ENCODE measurements at places on chromosomes 11 and 22.

DNA sequence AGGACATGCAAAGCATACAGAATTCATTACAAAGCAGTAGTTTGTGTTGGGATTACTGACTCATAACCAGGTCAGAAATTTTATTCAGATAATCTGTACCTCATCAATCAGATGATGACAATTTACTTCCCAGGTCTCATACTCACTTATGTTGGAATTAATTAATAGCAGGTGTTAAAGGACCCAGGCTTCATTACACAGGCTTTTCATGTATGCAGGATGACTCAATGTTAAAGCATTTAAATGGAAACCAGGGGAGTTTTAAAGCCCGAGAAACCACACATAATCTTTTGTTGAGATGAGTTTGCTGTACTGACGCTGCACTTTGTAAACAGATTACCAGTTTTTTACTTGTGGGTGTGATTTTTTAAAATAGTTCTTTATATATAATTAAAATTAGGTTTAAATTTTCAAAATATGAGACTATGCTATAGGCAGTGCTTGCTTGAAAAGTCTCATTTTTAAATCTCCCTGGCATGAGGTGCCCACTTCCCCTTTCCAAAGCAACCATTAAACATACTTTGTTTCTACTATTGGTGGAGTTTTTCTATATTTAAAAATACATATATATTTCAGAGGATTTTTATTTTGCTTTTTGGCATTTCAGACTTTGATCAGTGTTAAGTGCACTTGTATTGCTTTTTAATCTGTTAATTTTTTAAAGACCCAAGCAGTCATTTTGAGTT, 41.0 kb downstream of the CEP57 start:
- DNase-seq, result peak; percentile 92

- DNase-seq, result no peak
These were observed 357.5 kb downstream of the TENM4 start for GRCh38 chr11:79083352-79083751.

DNA sequence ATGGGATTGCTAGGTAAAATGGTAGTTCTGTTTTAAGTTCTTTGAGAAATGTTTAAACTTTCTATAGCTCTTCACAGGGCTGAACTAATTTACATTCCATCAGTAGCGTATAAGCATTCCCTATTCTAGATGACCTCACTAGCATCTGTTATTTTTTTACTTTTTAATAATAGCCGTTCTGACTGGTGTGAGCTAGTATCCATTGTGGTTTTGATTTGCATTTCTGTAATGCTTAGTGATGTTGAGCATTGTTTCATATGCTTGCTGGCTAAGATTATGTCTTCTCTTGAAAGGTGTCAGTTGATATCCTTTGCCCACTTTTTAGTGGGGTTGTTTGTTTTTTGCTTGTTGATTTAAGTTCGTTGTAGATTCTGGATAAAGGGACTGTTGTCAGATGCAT, 35.9 kb downstream of the MMP27 start:
- no peak for DNase-seq

GRCh38 chr11:66070604-66071380, 720 bp downstream of the PACS1 start:
- DNase-seq, result no peak

DNA sequence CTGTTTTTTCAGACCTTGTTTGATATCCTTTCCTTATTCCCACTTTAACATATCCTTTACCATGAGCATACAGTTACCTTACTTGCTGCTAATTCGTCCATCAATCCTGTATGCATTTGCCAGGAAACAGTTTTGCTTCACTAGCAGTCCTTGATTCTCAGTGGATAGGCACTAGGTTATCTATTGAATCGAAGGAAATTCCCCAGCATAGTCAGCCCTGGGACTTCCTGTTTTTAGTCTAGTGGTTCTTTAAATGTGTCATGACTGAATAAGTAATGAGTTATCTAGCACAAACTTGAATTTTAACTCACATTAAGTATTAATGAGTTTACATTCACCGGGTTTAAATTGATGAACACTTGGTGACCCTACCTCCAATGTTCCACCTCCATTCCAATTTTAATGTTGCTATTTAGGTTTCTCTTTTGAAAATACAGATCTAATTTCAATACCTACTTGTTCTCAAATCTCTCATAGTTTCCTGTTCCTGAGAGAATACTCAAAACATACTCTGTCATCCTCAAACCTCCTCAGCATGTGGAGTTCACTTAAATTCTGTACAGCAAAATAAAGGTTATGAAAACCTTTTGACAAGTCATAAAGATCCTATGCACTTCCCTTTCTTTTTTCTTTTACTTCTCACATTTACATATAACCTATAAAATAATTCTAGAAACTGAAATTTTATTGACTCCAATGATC, 1375.1 kb upstream of the TENM4 start:
- DNase-seq, result no peak

DNA sequence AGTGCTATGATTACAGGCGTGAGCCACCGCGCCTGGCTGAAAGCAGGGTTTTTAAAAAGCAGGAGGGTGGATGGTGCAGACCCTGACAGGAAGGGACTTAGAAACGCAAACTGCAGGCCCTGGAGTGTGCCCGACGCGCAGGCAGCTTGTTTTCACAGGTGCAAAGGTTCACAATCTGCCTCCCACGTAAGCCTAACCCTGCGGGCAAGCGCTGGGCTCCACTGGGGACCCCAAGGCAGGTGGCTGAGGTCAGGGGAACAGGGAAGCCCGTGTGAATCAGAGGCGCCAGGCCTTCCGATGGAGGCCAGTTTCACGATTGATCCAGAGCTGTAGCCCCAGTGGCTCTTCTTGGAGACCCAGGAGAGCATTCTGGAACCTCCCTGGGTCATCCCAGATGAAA, 256.3 kb downstream of the BRD1 start:
- DNase-seq, result no peak

DNA sequence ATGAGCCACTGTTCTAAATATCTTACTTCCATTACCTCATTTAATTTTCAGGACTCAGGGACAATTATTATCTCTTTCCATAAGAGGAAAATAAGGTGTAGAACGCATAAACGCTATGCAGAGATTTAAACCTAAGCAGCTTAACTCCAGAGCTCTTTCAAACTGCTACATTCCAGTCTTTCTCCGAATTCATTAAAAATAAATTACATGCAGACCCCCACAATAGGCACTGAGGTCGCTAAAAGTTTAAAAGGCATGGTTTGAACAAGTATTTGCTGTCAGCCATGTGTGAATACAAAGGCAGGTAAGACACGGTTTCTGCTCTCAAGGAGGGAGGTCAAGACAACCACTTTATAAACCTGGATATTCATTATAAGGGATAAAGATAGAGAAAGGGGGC, 983 bp downstream of the NARS2 start:
- no peak for DNase-seq

DNA sequence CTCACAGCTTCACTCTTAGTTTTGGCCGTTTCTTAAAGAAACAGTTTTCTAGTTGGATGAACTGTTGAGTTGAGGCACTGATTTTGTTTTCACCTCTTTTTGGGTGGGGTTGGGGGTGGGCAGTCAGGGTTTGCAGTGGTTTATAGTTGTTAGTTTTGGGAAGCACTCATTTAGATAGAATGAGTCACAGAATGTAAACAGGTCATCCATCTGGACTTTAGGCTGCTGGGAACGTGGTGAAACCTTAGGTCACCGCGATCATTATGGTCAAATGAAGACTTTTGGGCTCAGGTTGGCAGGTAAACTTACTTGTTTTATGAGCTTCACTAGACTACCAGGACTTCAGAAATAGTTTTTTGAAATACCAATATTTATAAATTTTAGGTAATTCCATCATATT, 48.4 kb downstream of the CSTPP1 start:
- DNase-seq, result no peak

- DNase-seq, result no peak
These were observed 70.3 kb downstream of the KIRREL3 start for GRCh38 chr11:126930091-126930841.

DNA sequence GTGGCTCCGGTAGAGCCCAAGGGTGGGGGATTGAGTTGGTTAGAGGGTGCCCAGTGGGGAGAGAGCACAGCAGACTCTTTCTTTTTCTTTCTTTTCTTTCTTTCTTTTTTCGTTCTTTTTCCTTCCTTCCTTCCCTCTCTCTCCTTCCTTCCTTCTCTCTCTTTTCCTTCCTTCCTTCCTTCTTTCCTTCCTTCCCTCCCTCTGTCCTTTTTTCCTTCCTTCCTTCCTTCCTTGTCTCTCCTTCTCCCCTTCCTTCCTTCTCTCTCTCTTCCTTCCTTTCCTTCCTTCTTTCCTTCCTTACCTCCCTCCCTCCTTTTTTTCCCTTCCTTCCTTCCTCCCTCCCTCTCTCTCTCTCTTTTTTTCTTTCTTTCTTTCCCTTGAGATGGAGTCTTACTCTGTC, 4.8 kb upstream of the ALX4 start:
- no peak for DNase-seq

GRCh38 chr11:114827736-114828135, 149.4 kb downstream of the NXPE2 start:
- no peak for DNase-seq

GRCh38 chr22:30265823-30266444, 717 bp downstream of the OSM start:
- no peak for DNase-seq

DNA sequence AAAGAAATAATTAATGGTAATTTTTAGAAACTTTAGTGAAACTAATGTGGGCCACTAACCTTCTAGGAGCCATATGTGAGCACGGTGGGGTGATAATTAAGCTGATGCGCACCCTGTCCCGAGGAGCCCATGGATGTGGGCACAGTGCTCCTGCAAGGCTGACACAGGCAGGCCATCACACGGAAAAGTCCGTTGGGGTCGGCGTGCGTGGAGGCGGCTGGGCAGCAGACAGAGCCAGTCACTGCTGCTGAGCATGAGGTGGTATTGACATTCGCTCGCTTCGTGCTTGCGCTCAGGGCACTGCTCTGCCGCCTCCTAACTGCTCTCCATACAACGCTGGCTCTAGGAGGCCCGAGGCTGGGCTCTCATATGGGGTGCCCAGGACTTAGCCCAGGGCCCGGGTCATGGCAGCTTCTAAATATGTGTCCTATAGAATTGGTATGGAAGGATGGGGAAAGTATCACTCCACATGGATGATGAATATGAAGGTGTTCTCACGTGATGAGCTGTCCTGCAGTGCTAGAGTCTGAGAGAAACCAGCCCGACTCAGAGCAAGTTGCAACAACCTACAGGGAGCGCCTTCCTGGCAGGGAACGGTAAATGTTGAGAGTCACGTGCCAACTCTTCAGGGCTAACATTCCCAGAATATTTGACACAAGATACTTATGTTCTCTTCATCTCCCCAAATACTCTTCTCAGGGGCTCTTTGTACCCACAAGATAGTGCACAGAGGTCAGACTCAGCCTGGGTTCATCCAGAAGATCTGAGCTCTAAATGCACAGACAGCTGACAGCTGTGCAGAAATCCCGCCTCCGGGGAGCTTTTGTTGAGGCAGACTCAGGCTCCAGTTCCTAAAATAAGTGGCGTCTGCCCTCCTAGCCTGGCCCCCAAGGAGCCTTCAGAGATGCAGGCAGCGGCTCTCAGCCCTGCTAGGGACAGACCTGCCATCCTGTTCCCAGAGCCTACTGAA, 50.6 kb upstream of the ARFGAP3 start:
- DNase-seq, result no peak

GRCh38 chr11:36109850-36110606, 166.2 kb downstream of the LDLRAD3 start:
- no peak for DNase-seq

- no peak for DNase-seq
These were observed 29.3 kb downstream of the MED15 start for GRCh38 chr22:20536590-20537324.

- DNase-seq, result no peak
These were observed 45.4 kb downstream of the TIMP3 start for GRCh38 chr22:32846780-32847491.

DNA sequence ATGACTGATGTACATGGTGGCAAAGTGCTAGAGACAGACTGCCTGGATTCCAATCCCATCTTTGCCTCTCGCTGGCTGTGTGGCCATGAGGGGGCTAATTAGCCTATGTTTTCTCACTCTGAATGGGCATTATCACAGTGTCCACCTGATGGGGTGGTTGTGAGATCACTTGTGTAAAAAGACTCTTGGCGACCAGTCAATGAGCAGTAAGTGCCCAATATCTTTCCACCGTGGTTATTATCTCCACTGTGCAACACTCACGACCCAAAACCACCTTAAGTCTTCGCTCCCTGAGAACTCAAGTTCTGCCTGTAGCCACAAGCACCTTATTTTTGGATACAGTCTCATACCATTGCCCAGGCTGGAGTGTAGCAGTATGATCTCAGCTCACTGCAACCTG, 52.1 kb downstream of the PLEKHA7 start:
- no peak for DNase-seq

GRCh38 chr22:24429411-24430365, 2.3 kb downstream of the ADORA2A start:
- no peak for DNase-seq

GRCh38 chr11:40175980-40176379, 1283.5 kb downstream of the LRRC4C start:
- no peak for DNase-seq

GRCh38 chr11:111177037-111177871, 68.3 kb upstream of the POU2AF2 start:
- DNase-seq, result no peak

- DNase-seq, result peak; percentile 12
These were observed at the start of gene NRXN2 for GRCh38 chr11:64723117-64723906. TSS of gene NRXN2 (minus strand) at chr11:64723197. CDS start at chr11:64713699, 9,498 bp downstream.

DNA sequence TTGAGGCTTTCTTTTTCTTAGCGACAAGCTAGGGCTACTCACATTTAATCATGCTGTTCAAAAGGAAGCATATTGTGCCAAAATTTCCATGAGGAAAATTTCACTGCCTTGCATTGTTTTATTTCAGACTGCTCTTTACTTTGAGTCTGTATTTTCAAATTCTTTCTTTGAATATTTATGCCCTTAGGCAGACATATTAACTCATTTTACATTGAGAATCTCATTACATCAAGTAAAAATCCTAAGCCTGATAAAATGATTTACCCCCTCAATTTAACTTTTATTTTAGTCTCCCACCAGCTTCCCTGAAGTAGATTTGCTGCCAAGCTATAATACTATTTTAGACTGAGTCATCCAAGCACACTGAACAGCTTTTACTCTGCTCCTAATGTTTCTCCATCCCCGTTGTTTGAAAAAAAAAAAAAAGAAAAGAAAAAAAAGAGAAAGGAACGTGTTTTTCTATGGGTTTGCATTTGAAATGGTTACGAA, 189.3 kb upstream of the MTMR2 start:
- DNase-seq, result no peak

DNA sequence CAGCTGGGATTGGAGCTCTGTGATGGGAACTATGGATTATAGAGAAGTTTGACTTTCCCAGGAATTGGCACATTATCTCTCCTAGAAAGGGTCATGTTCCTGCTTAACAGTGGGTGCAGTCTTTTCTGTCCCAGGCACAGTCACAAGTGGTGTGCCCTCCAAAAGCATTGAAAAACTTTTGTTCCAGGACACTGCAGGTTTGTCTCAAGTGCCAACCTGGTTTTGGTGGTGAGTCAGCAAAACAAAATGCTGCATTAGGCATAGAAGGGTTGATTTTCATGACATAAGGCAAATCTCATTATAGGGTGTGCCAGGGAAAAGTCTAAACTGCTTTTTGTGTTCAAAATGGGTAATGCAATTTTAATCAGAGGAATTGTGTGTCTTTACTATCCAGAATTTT, 4.9 kb downstream of the HTATIP2 start:
- DNase-seq, result no peak

GRCh38 chr22:22909605-22910271, 22.1 kb downstream of the IGLL5 start:
- DNase-seq, result no peak

Data from HFF-Myc (cell line).